ENCODE measurements at places on chromosomes 4 and X.

- DNase-seq, result peak; percentile 2
Measured at GRCh38 chrX:134999469-134999868, 8.7 kb downstream of the SMIM10 start.

- DNase-seq, result no peak
Measured at GRCh38 chr4:64384237-64385203, 24.7 kb downstream of the TECRL start.

GRCh38 chr4:53478671-53479456 is 101.4 kb downstream of the FIP1L1 start:
- DNase-seq, result no peak

- DNase-seq, result no peak
Measured at GRCh38 chrX:32877592-32877991, 333.8 kb downstream of the DMD start.

GRCh38 chr4:112279882-112280315 is 5.8 kb downstream of the TIFA start:
- DNase-seq, result no peak

Measured in SHP77 treated with DMSO at 0.1 percent for 48 hours (cell line).